ENCODE measurements at places on chromosomes 7 and 10.
A peak's percentile ranks its signal among the peaks of the same experiment; 100 is the strongest.

DNA sequence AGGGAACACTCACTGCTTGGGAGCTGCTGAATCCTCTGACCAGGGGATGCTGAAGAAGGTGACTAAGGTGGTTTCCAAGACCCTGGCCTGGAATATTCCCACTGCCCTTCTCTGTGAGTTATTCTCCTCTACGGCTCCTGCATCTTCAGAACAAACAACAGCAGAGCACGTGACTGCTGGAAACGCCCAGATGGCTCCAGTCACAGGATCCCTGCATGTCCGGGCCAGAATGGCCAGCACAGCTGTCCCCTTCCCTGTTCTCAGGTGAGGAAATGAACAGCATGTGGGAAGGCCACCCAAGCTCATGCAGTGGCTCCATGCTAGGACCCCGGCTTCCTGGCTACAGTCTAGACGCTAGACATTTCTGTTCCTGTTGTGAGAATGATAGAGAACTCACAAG, 43.1 kb downstream of the GHRHR start:
- no peak for DNase-seq

- no peak for DNase-seq
Measured at GRCh38 chr7:5492636-5493020, 69.0 kb upstream of the TNRC18 start.

- DNase-seq, result no peak
Measured at GRCh38 chr7:2144926-2145325, 87.8 kb downstream of the MAD1L1 start.

DNA sequence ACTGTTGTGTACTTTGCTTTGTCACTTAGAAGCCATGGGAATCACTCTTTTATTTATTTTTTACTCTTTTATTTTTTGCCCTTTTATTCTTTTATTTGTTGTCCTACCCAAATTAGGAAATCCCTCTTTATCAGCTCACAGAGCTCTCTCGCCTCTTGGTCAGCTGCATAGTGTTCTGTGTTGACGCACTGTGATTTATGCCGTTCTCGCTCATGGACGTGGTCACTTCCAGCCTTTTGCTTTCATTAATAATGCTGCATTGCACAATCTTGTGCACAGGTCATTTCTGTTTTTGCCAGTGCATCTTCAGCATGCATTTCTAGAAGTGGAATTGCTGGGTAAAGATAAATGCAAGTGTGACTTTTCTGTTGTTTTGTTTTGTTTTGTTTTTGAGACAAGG, 42.3 kb downstream of the FBH1 start:
- DNase-seq, result no peak

DNA sequence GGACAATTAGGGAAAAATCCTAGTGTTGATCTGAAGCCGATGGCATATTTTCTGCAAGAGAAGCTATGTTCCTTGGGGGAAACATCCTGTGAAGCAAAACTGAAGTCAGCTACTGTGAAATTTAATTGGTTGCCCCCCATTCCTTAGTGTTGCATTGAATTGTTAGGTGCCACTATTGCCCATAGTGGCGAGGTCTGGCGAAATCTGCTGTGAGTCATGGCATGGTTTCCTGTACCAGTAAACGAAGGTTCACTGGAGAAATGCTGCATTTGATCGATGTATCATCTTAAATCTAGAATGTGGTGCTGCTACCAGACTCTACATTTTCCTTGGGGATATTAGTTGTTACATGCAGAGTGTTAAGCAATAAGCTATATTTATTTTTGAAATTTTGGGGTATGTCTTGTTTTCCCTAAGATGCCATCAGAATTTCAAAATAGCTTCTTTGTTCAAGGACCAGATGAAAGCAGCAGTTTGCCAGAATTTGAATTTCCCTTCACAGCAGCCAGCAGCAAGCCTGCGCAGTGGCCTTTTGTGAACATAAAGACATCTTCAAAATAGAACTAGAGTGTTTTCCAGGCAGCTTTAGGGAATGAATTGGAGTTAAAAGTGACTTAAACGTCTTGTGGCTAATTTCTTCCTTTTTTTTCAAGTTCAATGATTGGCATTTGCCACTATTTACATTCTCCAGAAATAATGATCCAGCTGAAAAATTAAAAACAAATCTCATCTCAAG, 348.6 kb upstream of the COBL start:
- no peak for DNase-seq

DNA sequence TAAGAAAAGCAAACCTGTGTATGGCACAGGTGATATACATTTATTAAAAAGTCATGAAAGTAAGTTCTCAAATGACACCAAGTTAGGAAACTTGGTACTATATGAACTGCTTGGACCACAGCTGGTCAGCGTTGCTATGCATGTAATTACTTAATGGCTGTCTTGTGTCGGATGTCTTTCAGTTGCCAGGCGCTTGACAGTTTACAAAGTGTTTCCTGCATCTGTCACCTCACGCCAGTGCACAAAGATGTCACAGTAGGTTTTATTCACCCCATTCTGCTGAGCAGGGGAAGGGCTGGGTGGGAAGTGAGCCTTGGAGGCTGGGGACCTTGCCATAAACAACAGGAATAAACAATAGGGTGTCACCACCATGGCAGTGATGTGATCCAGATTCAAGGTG, 35.8 kb downstream of the ADAM12 start:
- no peak for DNase-seq

- DNase-seq, result peak; percentile 70
Measured at GRCh38 chr7:73885975-73886798, 25.2 kb downstream of the TMEM270 start.

GRCh38 chr7:45709168-45710042, 135.2 kb downstream of the ADCY1 start:
- DNase-seq, result no peak

GRCh38 chr10:12985347-12985746, 16.2 kb downstream of the CCDC3 start:
- DNase-seq, result no peak

GRCh38 chr7:29920491-29920890, 69.1 kb downstream of the SCRN1 start:
- no peak for DNase-seq
